Fibroblast of skin of back (primary cell): ENCODE measurements at places on chromosomes 1 and 21.
A peak's percentile ranks its signal among the peaks of the same experiment; 100 is the strongest.

- DNase-seq: peak; percentile 27
These were observed 729 bp upstream of the CDCA8 start for GRCh38 chr1:37691497-37692077.

GRCh38 chr1:103416681-103417286, 108.7 kb upstream of the RNPC3 start:
- DNase-seq: peak; percentile 12

DNA sequence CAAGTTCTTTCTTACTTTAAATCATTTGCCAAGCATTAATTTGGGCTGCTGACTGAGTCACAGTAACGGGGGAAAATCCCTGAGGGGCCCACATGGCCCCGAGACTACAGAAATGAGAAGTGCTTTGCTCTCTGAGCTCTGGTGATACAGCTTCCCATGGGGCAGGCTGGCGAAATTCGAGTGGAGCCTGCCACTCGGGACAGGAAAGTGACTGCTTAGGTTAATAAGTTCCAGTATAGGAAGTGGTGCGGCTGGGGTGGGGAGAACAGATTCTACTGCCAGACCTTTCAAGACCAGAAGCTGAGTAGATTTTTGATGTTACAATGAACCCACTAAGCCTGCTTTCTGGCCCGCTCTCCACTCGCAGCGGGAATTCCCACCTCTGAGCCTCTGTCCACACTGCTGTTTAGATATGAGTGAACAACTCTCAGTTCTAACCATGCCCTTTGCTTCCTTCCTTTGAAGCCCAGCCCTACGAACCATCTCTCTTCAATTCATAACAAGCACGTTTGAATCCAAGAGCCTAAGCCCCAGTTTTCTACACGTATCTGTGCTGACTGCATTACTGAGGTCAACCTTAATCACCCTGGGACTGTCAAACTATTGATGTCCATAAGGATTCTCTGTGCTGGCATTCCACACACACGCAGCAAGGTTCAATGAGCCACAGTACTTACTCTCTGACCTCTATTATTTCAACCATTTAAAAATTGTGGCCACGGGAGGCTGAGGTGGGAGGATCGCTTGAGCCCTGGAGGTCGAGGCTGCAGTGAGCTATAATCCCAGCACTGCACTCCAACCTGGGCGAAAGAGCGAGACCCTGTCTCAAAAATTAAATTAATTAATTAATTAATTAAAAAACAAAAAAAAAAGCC, 9.6 kb downstream of the ZBTB17 start:
- peak; percentile 51 for DNase-seq

- DNase-seq: no peak
These were observed 217.7 kb downstream of the COL24A1 start for GRCh38 chr1:85938829-85939228.

DNA sequence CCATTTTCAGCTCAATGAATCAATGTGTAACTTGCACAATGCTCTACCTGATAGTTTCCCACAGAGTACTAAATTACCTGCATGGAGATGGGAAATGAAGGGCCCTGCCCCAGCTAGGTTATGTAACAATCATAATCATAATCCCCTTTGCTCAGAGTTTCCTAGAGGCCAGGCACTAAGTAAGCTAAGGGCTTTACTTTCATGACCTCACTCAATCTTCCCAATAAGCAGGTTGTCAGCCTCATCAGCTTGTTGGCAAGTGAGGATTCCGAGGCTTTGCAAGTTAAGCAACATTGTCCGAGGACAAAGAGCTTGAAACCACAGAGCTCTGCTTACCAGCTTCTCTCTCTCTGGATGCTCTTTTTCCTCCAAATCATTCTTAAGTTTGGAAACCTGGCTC, 64.1 kb upstream of the NTPCR start:
- DNase-seq: no peak

- DNase-seq: no peak
These were observed 6.3 kb upstream of the SELENON start for GRCh38 chr1:25793585-25794170.

- no peak for DNase-seq
These were observed 58.5 kb downstream of the FGGY start for GRCh38 chr1:59355361-59355760.

- DNase-seq: peak; percentile 24
These were observed 326.0 kb downstream of the BARHL2 start for GRCh38 chr1:90391126-90391525.
